ENCODE measurements at places on chromosomes 2 and 18. TPM values are rescaled to one million over a fixed set of nuclear protein-coding genes. Genes with fewer than 3 reads are reported as not detected.

The WDR43 gene
- 35.1 TPM for total RNA-seq

The SCYGR3 gene
- total RNA-seq = not detected

The ADD2 gene
- 23.2 TPM for total RNA-seq

The LCT gene
- under 0.01 TPM for total RNA-seq

The TFCP2L1 gene
- total RNA-seq = not detected

The GAREM1 gene
- 0.17 TPM for total RNA-seq

The IL36A gene
- not detected for total RNA-seq

The RGPD3 gene
- total RNA-seq = 0.17 TPM

The SKA1 gene
- 1.8 TPM for total RNA-seq

The ABCG5 gene
- total RNA-seq = not detected

The FAM124B gene
- 13.3 TPM for total RNA-seq

The LYPD6 gene
- 13.7 TPM for total RNA-seq

The SERPINB7 gene
- total RNA-seq = 0.22 TPM

The GCKR gene
- total RNA-seq = not detected

The OR6B2 gene
- not detected for total RNA-seq

The ABCB11 gene
- not detected for total RNA-seq

The IL1RL2 gene
- total RNA-seq = 0.22 TPM
